Activated CD4-positive, alpha-beta T cell treated with anti-CD3 and anti-CD28 coated beads for 36 hours (primary cell): ENCODE measurements at places on chromosomes 3 and 15. TPM values are rescaled to one million over a fixed set of nuclear protein-coding genes. Genes with fewer than 3 reads are reported as not detected.

DNA sequence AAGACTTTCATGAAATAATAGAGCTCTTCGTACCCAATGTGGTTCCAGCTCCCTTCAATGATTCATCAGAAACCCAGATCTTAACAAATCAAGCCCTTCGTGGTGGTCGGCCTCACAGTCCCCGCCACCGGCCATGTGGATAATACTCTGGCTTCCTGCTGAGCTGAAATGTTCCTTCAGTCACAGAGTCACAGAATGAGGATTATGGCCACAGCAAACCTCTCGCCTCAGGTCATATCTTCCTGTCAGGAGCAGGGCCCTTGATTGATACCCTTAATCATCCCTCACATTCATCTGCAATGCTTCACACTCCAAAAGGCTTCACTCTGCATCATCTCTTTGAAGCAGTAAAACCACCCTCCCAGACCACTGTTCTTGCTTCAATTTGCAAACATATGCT lies 452.6 kb downstream of the OCA2 start:
- no peak for DNase-seq

DNA sequence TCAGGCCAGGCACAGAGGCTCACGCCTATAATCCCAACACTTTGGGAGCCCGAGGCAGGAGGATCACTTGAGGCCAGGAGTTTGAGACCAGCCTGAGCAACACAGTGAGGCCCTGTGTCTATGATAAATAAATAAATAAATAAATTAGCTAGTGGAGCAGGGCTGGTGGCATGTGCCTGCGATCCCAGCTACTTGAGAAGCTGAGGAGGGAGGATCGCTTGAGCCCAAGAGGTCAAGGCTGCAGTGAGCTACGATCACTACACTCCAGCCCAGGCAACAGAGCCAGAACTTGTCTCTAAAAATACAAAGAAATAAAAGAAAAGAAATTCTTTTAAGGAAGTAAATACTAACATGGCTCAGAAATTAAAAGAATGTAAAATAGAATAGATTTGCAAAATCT lies 91.8 kb downstream of the LIPC start:
- no peak for DNase-seq

GRCh38 chr3:39850716-39851032 lies 41.3 kb downstream of the MYRIP start:
- no peak for DNase-seq

- no peak for DNase-seq
These were observed 133.2 kb upstream of the CHRM5 start for GRCh38 chr15:33834892-33835743.

DNA sequence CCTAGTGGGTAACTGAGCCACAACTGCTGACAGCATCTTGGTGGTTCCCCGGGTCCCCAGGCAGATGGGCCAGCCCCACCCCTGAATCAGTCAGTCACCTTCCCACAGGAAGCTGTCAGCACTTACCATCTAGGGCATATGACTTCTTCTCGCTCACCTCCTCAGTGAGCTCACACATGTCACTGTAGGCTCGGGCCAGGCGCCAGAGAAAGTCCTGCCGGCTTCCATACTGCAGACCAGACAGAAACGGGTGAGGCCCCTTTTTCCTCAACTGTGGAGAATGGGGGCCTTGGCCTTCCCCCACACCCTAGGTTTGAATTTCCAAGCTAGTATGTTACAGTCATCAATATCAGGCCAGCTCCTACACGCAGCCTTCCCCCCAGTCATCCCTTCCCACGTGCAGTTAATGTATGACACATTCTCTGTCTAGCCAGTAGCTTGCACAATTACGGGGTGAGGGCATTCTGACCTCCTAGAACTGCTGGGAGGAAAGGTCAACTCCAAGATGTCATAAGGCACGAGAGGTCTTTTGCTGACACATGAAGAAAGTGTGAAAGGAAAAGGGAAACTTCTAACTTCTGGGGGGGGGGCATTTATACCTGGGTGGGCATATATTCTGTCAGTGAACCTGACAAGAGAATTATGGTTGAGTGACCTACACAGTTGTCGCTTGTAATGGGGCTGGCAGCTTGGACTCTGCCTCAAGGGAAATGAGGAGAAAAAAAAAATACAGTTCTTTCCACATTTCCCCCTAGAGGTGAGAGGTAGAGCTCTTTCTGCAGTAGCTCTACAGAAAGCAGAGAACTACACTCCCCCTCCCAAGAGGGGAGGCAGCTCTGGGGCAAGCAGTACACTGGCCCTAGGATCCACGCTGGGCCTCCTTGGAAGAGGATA lies 10.9 kb downstream of the RMDN3 start:
- DNase-seq: peak; percentile 82

DNA sequence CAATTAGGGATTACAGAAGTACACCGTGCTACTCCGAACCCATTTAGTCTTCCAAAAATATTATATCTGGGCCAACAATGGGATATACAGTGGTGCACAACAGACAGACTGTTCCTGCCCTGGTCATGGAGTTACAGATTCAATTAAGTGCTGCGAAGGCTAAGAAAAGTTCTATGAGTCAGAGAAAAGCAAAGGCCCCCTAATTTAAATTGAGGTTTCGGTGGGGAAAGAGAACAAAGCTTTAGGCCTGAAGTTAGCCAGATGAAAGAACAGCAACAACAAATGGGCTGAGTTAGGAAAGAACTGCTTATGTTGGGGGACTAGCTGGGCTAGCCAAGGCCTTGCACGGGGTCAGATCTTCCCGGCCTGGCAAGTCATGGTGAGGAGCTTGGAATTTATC lies 131.8 kb downstream of the MDFIC2 start:
- DNase-seq: no peak

DNA sequence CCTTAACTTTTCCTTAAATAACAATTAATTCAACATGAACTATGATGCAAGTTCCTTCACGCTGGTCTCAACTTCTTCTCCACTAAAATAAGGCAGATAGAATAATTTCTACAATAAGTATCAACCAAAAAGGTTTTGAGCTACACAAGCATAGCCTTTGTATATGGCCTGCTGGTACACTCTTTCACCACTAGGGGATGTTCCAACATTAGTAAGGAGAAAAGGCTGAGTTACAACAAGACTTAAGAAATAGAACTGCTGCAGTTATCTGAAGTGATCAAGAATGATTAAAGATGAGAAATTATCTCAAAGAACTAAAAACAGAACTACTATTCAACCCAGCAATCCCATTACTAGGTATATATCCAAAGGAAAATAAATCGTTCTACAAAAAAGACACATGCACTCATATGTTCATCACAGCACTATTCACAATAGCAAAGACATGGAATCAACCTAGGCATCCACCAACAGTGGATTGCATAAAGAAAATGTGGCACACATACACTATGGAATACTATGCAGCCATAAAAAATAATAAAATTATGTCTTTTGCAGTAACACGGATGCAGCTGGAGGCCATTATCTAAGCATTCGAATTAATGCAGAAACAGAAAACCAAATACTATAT lies 14.4 kb downstream of the ATP13A3 start:
- no peak for DNase-seq

DNA sequence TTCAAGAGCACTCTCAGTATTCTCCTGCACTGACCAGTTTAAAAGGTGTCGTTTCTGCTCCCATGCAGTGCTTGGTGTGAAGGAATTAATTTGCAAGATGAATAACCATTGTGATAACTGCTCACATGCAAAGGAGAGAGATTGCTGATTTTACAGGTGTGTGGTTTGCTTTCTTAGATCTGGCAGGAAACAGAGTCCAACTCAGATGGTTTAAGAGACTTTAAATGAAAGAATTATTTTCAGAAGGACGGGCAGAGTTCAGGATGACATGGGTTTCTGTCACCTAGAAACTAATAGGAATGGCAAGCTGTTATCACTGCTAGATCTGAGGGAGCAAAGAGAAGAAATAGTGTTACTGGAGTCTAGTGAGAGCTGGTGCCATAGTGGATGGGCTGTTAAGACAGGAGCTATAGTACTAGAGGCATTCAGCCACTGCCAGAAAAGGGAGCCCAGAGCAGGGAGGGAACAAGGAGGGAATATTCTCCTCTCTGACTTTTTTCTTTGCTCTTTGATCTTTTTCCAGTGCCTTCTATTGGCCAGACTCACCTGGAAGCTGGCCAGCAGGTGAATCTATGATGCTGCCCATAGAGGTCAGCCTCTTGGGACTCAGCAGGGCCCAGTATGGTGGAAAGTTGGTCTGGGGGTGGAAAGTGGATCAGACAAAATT lies 14.9 kb downstream of the ATXN7 start:
- no peak for DNase-seq

DNA sequence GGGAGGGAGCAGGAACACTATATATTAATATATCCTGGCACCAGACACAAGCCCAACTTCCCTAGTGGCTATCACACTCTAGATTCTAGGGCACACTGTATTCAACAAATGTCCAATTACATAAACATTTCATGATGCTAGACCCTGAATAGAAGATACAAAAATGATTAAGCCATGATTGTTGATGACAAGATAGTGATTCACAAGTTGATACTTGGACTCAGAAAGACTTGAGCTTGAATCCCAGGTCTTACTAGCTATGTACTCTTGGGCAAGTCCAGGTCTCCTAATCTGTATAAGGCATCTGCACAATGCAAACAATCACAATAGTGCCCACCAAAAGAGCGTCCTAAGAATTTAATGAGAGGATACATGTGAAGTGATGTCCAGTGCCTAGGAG lies 10.0 kb upstream of the SNTN start:
- DNase-seq: no peak

DNA sequence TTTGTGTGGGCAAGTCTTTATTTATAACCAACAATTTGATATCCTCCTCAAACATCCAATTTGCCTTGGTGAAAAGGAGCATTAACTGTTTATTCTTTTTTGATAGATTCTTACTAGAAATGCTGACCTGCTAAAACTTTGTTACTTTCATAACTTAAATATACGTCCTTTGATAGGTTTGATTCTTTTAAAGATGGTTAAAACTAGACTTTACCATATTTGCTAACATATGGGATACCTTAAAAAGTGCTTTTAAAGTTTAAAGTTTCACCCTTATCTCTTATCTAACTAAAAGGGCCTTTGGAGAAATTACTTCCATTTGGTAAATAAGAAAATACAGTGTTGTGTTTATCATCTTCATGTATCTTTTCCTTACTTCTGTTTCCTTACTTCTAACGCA lies 266.6 kb upstream of the UBE2E1 start:
- DNase-seq: no peak

GRCh38 chr3:141070229-141070628 lies 19.1 kb downstream of the SPSB4 start:
- DNase-seq: no peak

DNA sequence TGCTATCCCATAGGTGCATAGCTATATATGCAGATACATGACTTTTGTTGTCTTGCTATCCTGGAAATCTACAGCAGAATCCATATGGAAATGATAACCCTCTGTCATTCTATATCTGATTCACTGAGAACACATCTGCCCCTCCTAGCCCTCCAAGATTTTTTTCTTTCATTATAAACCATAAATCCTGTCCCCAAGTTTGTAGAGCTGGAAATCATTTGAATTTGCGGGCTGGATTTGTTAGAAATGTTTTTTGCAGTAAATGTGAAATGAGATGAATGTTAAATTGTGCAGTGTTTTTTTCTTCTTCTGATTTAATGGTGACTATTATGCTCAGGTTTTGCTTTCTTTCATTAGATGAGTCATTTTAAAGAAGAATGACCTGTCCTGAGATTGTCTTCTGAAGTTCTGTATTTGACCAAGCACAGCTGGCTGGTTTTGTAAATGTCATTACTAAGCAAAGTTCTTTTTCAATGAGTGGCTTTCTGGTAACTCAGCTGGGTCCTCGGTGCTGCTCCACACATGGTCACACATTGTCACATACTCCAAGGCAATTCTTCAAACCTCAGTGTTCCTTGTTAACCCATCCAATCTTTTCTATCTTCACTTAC lies 25.3 kb upstream of the ABHD17C start:
- DNase-seq: no peak

- DNase-seq: no peak
These were observed 29.2 kb downstream of the IDH2 start for GRCh38 chr15:90072978-90073640.

DNA sequence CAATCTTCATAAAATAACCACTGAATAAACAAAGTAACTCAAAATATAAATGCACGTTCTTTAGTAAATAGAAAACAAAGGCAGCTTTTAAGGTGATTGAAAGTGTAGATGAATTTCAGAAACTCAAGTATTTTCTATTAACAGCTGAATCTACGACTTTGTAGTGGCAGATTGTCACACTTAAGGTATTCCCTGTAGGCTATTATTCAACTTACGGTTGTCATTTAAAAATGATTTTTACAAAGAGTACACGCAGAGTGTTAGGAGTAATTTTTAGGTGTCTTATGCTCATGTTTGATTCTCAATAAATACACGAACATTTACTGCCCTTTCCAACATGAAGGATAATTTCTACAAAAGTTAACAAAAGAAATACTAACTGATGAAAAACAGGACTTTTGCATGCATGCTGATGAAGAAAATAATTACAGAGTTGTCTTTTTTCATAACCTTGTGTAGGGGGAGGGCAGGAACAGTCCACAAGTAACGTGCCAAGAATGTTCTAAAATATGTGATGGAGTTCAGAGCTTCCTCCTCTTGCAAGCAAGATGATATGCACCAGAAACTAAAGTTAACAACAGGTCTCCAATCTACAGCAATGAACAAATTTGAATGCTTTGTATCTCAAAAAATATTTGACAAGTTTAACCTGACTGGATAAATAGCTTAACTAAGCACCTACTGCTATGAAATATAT lies 16.7 kb downstream of the DCBLD2 start:
- DNase-seq: no peak

DNA sequence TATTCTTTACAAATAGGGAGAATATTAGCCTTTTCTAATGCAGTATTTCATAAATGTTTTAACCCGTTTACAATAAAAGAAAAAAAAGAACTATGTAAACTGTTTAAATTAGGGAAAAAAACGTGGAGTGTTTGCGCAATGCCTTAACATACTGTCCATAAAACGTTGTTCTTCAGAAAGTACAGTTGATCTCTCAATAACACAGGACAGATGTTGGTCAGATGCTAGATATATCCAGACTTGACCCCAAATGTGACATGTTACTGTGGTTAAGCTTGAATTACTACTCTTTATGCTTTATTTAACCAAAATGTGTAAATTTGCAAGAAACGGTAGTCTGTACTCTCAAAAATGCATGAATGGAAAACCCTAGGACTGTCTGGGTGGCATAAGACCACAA lies 110.3 kb downstream of the PLOD2 start:
- DNase-seq: no peak

DNA sequence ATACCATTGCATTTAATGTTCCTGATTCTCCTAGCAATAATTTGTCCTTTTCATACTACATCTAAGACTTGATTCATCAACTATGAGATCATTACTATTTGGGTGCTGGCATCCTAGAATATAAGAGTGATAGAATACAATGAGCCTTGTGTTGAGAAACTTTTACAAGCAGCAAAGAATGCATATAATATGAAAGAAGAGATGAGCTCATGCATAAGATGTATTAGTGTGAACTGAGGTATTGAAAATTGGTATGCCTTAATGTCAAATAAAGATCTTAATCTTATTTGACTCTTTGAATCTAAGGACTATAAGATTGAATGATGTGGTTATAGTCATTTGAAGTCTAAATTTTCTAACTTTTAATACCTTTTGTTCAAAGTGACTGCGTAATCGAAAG lies 220.0 kb upstream of the ARHGEF26 start:
- DNase-seq: no peak

NRROS gene
- total RNA-seq: 19.6 TPM

MYO1E gene
- total RNA-seq: 12.6 TPM

CKMT1A gene
- total RNA-seq: 0.33 TPM

DPPA2 gene
- not detected for total RNA-seq

EPHA3 gene
- total RNA-seq: 0.09 TPM

IQCF5 gene
- total RNA-seq: not detected

FETUB gene
- not detected for total RNA-seq
